ENCODE measurements at places on chromosomes 4 and X.

DNA sequence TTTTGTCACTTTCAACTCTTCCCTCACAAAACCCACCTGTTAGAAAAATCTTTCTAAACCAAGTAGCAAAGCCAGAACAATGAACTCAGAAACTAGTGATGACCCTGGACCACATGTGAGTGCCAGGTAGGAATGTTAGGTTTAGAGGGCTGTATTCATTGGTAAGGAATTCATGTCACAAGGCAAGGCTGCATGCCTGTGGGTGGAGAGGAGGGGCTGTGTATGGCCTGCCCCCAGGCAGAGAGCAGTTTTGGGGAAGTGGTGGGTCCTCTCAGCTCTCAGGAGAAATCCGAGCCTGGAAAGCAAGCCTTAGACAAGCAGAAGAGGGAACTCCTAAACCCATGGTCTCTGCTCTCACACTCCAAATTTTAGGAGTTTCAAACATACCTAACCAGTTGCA is 2.4 kb downstream of the RNF175 start:
- no peak for DNase-seq

DNA sequence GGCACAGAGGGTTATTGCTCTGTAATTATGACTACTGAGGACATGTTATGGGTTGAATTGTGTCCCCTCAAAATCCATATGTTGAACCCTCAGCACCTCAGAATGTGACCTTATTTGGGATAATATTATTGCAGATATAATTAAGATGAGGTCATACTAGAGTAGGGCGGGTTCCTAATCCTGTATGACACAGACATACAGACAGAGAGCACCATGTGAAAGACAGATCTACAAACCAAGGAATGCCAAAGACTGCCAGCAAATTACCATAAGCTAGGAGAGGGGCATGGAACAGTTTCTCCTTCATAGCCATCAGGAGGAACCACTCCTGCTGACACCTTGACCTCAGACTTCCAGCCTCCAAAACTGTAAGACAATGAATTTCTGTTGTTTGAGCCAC is 115.2 kb upstream of the OTUD4 start:
- DNase-seq: no peak

- no peak for DNase-seq
Measured at GRCh38 chr4:153535772-153536513, 69.8 kb downstream of the TMEM131L start.

DNA sequence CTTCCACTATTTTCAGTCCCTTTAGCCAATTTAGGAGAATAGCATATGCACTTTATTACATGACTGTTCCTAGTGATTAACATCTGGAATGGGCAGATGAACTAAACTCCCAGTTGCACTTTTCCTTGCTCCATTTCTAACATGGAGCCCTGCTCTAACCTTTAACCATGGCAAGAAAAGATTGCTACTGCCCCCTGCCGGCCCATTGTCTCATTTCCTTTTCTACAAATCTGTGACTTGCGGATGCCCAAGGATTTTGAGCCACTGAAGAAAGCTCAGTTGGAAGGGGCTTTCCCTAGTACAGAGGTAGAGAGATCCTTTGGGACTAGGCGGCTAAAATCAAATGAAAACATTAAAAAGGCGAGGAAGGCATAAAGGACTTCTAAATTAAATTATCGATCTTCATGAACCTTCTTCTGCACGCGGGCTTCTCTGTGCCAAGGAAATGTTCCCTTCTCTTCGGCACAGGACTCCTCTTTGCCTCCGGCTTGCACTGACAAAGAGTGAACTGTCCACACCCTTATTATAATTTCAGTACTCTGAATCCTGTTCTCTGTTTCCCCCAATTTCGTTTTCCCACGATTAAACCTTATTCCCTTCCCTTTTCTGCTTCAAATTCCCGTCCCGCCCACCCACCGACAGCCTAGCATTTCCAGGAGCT is 577 bp upstream of the GLRA2 start:
- DNase-seq: no peak

DNA sequence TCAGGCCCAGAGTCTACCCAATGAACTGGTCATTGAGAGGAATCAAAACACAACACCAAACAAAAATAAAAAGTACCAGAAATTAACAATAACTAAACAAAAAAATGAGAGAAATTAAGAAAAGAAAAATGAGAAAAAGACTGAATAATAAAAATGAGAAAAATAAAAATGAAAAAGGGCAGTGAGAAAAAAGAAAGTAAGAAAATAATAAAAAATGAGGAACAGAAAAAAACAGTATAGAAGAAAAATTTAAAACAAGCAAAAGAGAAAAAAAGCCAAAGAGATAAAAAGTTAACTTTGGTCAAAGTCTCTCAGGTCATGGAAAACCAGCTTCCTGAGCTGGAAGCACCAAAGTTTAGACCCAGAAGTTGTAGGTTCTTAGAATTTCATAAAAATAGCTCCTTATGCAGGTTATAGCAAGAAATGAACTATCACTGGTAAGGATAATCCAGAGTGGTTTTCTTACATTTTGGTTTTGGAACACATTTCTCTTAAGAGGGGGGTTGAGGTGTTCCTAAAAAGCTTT is 51.0 kb upstream of the WDR17 start:
- no peak for DNase-seq

DNA sequence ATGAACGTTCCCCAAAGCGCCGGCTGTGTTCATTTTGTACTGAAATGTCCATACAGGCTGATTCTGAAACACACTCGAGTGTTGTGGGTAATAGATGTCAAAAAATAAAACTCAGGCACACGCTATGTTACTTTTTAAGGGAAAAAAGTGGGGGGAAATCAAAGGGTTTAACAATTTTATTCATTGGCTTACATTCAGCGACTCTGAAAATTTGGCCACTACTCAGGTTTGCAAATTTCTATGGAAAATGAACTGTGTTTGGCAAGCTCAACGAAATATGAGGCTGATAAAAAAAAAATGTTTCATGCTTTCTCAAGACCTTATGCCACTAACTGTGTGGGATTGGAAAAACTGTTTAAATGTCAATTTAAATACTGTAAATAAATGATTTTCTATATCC is 18.5 kb downstream of the AMELX start:
- DNase-seq: no peak

Data from RCC 7860 (cell line).